ENCODE measurements at places on chromosomes 3 and 15.

DNA sequence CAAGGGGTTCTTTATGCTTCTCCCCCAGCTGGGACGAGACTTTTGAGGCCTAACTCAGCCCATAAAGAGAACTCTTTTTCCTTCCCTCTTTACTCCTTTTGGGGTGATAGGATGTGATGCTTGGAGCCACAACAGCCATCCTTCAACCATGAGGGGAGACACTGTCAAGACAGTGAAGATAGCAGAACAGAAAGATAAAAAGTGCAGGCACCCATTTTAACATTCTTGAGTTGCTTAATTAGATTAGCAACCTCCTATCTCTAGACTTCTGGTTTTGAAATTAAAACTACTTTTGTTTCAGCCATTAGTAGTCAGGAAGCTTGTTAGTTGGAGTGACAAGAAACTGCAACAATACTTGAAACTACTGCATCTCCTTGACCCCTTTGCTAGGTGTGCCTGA is 6.5 kb downstream of the GPR27 start:
- no peak for DNase-seq

DNA sequence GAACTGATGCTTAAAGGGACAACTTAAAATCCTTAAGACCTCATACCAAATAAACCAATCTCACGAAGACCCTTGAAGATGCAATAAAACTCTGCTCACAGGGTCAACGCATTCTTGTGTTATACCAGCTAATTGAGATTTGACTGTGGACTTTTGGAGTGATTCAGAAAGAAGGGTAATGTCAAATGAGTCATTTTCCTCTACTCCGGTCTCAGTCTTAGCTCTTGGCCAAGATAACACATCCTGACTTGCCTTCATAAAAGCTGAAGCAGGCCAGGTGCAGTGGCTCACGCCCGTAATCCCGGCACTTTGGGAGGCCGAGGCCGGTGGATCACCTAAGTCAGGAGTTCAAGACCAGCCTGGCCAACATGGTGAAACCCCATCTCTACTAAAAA is 3.8 kb downstream of the PKM start:
- no peak for DNase-seq

DNA sequence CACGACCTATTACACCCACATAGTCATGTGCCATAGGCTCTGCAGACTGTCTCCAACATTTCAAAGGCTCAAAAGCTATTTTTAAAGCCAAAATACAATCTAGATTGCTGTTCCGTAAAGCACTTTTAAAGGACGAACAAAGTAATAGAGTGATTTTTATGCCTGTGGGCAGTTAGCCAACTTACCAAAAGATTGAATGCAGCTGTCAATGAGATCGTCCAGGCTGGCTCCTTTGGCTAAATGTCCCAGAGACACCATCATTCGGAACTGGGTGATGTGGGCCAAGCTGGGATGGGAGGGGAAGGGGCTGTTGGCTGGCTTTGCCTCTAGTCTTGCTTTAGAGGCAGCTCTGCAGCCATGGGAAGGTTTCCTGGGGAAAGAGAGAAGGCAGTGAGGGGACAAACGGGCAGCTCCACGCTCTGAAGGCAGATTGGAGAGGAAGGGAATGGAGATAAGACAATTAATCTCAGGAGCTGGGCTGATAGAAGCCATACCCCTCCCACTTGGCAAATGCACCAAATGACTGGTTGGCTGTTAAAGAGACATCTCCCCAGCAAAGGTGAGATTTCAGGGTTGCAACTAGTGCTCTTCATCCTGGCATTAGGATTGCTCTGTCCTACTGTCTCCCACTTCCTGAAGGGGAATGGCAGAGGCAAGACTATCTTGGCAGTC is 4.8 kb downstream of the RASGRP1 start:
- DNase-seq = no peak

- no peak for DNase-seq
Measured at GRCh38 chr3:124597273-124597672, 133.0 kb upstream of the UMPS start.

GRCh38 chr15:55681631-55682030 is 61.3 kb downstream of the PRTG start:
- no peak for DNase-seq
